ENCODE measurements at places on chromosomes 3 and 15. TPM values are rescaled to one million over a fixed set of nuclear protein-coding genes. Genes with fewer than 3 reads are reported as not detected.

DNA sequence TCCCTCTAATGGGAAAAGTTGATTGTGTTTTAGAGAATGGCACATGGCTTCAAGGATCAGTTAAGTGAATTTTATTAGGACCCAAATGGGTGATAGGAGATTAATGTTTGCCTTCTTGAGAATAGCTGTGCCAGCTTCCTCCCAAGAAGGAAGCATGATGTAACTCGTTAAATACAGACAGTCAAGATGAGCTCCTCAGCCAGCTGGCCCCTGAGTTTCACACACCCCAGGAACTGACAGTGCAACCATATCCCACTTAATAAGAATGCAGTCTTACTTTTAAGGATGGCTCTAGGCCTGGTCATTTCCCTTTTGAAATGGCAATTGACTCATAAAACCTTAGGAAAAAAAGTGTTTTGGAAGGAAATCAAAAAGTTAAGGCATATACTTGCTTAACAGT is 472.8 kb upstream of the KCNMB2 start:
- no peak for DNase-seq

GRCh38 chr3:65758438-65758837 is 280.3 kb downstream of the MAGI1 start:
- no peak for DNase-seq

Gene STAC
- not detected for total RNA-seq

DNA sequence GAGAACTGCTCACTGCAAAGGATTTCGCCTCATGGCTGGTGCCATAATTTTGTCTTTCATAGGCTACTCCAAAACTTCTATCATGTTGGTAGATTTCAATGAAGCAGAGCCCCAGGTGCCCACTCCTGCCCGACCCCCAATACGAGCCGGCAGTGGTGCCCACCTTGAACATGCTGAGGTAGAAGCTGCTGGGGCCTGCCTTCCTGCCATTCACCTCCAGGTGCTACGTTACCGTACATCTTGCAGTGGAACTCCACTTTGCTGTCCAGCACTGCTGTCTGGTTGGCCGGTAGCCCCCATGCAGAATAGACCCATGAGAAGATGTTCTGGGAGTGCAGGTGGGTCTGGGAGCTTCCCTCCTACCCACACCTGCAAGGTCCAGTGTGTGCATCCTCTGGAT is 502.8 kb upstream of the TBL1XR1 start:
- no peak for DNase-seq

DNA sequence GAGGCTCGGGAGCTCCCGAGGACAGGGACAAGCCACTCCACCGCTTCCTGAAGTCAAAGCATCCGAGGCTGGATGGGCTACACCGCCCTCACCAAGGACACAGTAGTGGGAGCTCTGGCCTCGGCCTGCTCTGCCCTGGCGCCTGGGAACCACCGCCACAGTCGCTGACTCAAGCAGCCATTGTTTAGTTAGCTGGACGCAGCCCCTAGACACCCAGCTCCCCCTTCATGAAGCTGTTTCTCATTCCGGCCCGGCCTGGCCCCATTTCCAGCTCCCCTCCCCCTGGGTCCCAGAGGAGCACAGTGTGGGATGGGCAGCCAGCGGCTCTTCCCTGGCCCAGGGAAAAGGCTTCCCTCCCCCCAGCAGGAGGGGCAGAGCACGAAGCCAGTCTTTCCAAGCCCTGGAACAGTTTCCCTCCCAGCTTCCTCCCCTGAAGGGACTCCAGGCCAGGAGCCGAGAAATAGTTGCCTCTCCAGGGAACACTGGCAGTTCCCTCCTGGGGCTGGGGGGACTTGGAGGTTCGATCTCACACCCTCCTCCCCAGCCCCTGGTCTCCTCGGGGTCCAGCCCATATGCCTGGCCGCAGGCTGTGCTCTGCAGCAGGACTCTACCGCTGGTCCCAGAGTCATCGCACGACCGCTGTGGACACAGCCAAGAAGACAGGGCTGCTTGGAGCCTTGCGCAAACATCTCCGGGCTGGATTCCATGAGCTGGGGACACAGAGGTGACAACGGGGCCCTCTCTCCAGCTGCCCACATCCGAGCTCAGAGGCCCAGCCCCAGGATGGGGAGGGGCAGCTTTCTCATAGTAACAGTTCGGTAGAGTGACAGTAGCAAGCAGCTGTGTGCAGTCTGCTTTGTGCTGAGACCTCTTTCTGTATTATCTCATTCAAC is 10.0 kb downstream of the PLXND1 start:
- no peak for DNase-seq

GRCh38 chr3:156175570-156175969 is 55.2 kb downstream of the KCNAB1 start:
- DNase-seq = no peak

DNA sequence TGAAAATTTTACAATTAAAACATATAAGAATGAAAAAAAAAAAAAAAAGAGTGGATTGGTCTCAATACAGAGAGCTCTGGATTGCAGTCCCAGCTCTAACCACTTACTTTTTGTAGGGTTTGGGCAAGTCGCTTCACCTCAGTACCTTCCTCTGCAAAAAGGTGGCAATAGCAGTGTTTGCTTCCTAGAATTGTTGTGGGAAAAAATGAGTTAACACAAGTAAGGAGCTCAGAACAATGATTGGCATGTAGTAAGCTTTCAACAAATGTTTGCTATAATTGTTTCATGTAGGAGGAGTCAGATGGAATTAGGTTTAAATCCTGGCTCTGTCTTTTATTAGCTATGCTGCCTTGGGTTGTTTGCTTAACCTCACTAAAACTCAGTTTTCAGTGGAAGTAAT is 425.2 kb upstream of the TBL1XR1 start:
- no peak for DNase-seq

GRCh38 chr3:38005076-38006020 is 14.8 kb downstream of the VILL start:
- no peak for DNase-seq

DNA sequence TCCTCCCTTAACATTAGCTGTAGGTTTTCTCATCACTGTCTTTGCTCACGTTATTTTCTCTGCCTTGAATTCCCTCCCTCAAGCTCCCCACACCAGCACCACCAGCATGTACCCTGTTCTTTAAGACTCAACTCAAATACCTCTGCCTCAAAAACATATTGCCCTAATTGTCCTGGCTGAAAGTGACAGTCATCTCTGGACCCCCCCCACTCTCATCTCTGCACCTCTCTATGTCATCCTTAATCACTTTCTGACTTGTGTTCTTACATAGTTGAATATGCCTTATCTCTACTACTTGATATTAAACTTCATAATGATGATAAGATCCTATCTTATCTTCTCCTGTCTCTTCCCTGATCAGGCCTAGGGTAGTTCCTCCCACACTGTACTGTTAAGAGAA is 345.2 kb upstream of the TPRG1 start:
- no peak for DNase-seq

Gene HGD
- 0.16 TPM for total RNA-seq

Gene UROC1
- total RNA-seq = not detected

GRCh38 chr3:38649500-38650247 is at the start of gene SCN5A:
Gene SCN5A, minus strand, starts transcription at chr3:38649687. Its CDS starts 16,380 bp downstream, at chr3:38633307.
- peak; percentile 53 for DNase-seq

DNA sequence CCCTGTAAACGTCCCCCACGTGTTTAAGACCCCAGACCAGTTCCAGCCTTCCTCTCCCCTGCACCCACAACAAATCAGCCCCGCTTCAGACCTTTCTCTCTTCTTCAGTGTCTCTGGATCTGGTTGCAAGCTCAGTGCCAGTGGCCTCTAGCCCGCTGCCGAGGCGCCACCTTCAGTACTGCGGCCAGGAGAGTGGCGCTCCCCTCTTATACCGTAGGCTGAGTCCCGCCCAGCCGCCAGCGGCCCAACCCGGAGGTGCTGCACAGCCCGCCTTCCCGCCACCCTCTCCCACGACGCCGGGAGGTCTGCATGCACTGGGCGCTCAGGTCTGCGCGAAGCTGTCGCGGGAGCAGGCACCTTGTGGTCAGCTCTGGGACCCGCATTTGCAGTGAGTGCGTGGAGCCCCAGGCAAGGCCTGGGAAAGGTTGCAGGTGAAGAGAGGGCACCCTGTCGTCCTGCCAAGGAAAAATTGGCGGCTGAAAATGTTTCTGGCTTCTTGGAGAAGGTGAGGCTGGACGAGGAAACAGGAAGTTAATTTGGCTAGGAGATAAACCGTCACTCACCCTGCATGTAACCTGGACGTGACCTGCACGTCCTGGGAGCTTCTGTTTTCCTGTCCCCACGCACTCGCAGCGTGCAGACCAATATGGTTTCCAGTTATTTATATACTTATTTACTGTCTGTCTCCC is at the start of gene C2CD4B:
Gene C2CD4B (minus strand): TSS at position 182 of the 689 bp plus-strand sequence. CDS start 301 bp downstream, outside the sequence.
- peak; percentile 55 for DNase-seq

DNA sequence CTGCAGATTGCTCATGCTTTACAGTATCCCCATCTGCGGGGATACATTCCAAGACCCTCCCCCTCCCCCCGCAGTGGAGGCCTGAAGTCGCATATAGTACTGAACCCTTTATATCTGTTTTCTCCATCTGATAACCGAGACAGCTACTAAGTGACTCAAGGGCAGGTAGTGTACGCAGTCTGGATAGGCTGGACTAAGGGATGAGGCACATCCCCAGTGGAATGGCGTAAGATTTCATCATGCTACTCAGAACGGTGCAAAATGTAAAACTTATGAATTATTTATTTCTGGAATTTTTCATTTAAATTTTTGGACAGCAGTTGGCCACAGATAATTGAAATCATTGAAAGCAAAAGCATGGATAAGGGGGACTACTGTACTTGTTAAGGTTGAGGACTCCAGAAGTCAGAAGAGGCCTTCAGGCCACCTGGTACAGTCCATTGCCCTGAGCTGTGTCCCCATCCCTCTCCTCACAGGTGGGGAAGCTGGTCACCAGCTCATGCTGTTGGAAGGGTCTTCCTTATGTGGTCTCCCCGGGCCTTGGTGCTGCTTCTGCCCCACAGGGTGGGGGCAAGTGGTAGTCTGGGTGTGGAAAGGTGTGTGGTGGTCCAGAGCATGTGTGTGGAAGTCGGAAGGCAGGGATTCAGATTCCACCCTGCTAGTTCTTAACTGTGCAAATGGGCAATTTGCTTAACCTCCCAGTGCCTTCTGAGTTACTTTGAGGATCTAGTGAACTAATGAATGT is 72.0 kb downstream of the HCN4 start:
- no peak for DNase-seq

Gene PLCH1
- total RNA-seq = 0.32 TPM

Gene GOLGA6D
- total RNA-seq = not detected

GRCh38 chr3:139318431-139318816 is 25.4 kb upstream of the MRPS22 start:
- no peak for DNase-seq

Gene CFAP100
- not detected for total RNA-seq

GRCh38 chr3:50913260-50913659 is 238.5 kb downstream of the DOCK3 start:
- DNase-seq = no peak

Measured in activated CD8-positive, alpha-beta T cell treated with anti-CD3 and anti-CD28 coated beads for 36 hours (primary cell).